Activated CD8-positive, alpha-beta T cell treated with anti-CD3 and anti-CD28 coated beads, Interleukin-2, amount 10 ng/mL, durations not matched to agents 7 days and 5 days (primary cell): ENCODE measurements at places on chromosomes 3 and 15. TPM values are rescaled to one million over a fixed set of nuclear protein-coding genes. Genes with fewer than 3 reads are reported as not detected.
A peak's percentile ranks its signal among the peaks of the same experiment; 100 is the strongest.

DNA sequence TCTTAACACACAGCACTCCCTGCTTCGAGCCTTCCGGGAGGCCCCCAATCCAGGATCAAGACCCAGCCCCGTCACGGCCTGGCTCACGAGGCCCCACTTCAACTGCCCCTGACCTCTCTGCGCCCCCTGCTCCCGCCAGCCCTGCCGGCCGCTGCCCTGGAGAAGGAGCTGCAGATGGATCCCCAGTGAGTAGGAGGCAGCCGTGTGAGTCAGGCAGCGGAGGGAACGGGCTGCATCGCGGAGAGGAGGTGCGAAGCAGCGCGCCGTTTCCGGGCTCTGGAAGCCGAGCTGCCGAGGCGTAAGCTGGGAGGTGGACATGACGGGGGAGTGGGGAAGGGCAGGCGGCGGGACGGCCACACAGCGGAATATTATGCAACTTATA, 133.4 kb downstream of the TPRA1 start:
- no peak for DNase-seq

DNA sequence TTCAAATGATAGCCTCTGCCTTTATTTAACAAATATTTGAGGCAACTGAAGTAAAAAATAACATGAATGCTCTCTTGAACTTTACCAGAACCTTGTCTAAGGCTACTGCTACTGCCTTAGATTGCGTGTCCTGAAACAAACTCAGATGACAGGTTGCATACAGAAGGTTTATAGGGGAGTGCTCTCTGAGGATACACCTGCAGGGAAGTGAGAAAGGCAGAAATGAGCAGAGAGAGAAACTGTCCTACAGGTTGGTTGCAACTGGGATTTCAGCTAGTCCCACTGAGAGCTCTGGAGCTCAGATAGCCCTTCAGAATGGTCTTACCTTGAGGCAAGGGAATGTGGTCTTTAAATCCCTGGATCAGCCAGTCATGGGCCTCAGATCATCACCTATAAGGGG, 165.5 kb downstream of the IL5RA start:
- no peak for DNase-seq

GRCh38 chr3:51706788-51707731, at the start of gene GRM2:
GRM2 (plus strand) TSS chr3:51707068; CDS start chr3:51708984, 1,916 bp downstream.
- DNase-seq, result peak; percentile 49

ATG7 gene
- total RNA-seq, result 36.8 TPM

RBP2 gene
- not detected for total RNA-seq
